ENCODE measurements at places on chromosomes 3 and 15.

GRCh38 chr3:134628884-134629283, 21.9 kb downstream of the KY start:
- no peak for DNase-seq

GRCh38 chr3:189458528-189458927, 172.7 kb upstream of the TP63 start:
- DNase-seq = no peak

- DNase-seq = no peak
These were observed 4.1 kb downstream of the MYL3 start for GRCh38 chr3:46859001-46859710.

DNA sequence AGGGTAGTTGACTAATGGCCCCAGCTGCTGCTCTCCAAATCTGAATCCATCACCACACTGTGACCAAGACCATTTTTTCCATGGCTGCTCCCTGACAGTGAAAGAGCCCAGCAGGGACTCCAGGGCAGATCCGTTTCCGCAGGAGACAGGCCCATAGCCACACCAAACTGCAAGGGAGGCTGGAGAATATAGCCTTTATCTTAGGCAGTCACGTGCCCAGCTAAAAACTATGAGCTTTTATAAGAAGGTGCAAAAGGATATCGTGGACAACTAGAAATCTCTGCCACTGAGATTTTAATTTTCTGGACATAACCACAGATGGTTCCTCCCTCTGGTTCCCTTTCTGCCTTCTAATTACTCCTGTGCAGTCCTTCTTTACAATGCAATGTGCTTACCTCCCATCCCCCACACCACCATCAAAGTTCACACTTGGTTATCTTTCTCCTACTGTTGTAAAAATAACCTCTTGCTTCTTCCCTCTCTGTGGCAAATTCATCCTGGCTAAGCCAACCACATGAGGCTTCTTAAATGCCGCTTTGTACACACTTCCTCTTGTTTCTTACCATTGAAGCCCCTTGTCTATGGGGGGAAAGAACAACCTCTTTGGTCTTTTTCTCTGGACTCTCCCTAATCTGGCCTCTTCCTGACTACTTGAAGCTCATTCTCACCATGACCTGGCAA, 233.7 kb downstream of the SHQ1 start:
- no peak for DNase-seq
